ENCODE measurements at places on chromosomes 12 and 14. TPM values are rescaled to one million over a fixed set of nuclear protein-coding genes. Genes with fewer than 3 reads are reported as not detected.

DNA sequence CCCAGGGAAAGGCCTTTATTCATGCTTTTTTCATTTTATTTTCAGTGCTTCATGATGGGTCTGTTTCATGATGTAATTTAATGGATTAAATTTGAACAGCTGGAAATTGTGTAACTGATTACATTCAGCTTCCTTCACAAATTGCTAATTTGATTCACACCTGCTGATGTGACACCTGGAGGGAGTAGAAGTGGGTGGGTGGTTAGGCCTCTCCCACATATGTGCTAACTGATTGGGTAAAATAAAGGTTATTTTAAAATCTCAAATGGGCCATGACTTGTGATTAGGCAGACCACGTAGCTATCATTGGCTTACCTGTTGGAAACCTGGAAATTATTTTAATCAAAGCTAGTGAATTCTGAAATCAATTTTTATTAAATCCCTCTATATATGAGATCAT lies 142.1 kb downstream of the GXYLT1 start:
- no peaks in the 10 kb centered on the region for H3K4me1 ChIP-seq
- no peak for DNase-seq
- no peaks in the 10 kb centered on the region for H3K27me3 ChIP-seq
- H3K4me3 ChIP-seq = no peak overlapping the region
- no peak overlapping the region for H3K27ac ChIP-seq
- no peaks in the 10 kb centered on the region for H3K36me3 ChIP-seq

Gene C2CD5
- 22.9 TPM for total RNA-seq

GRCh38 chr14:59564366-59564765 lies 12.2 kb downstream of the CCDC175 start:
- no peaks in the 10 kb centered on the region for H3K4me1 ChIP-seq
- no peaks in the 10 kb centered on the region for H3K36me3 ChIP-seq
- no peak overlapping the region for H3K4me3 ChIP-seq
- no peak overlapping the region for H3K27ac ChIP-seq

- H3K4me3 ChIP-seq = no peak overlapping the region
- no peak for DNase-seq
- no peaks in the 10 kb centered on the region for H3K4me1 ChIP-seq
- no peaks in the 10 kb centered on the region for H3K27me3 ChIP-seq
- peaks cover 9% of the 10 kb centered on the region for H3K36me3 ChIP-seq
- H3K27ac ChIP-seq = no peak overlapping the region
These were observed 15.7 kb downstream of the NDUFA12 start for GRCh38 chr12:94987801-94988200.

- H3K27me3 ChIP-seq = no peaks in the 10 kb centered on the region
- H3K4me3 ChIP-seq = no peak overlapping the region
- H3K27ac ChIP-seq = no peak overlapping the region
- H3K4me1 ChIP-seq = peaks cover 26% of the 10 kb centered on the region
These were observed 3.2 kb downstream of the IPO8 start for GRCh38 chr12:30692470-30692869.

GRCh38 chr12:24977060-24977459 lies 28.2 kb upstream of the BCAT1 start:
- no peak for DNase-seq
- no peaks in the 10 kb centered on the region for H3K36me3 ChIP-seq
- H3K4me3 ChIP-seq = no peak overlapping the region
- H3K27me3 ChIP-seq = no peaks in the 10 kb centered on the region
- no peak overlapping the region for H3K27ac ChIP-seq

GRCh38 chr12:9032202-9032964 lies 43.0 kb downstream of the KLRG1 start:
- no peaks in the 10 kb centered on the region for H3K27me3 ChIP-seq
- H3K4me3 ChIP-seq = no peak overlapping the region
- no peak overlapping the region for H3K27ac ChIP-seq
- no peak for DNase-seq

GRCh38 chr14:95498622-95499353 lies 17.7 kb downstream of the SYNE3 start:
- peaks cover 43% of the 10 kb centered on the region for H3K4me1 ChIP-seq
- no peak overlapping the region for H3K27ac ChIP-seq
- peaks cover 8% of the 10 kb centered on the region for H3K36me3 ChIP-seq
- no peaks in the 10 kb centered on the region for H3K27me3 ChIP-seq

Gene TSHR
- 1.4 TPM for total RNA-seq

DNA sequence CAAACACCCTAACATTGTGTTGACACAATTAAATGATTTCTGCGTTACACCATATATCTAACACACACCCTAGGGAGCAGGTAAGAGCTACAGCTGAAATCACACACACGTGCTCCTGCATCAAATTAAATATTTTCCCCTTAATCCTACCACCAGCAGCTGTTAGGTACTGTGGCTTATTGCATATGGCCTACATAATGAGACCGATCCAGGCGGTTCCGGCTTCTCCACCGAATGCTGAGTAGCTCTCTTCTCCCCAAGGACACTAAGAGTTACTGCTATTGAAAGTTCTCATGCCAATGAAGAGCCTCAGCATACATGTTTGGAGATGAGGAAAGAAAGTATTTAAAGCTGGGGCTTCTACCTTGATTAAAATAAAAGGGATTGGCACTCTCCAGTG lies 472.2 kb upstream of the STXBP6 start:
- H3K4me1 ChIP-seq = no peaks in the 10 kb centered on the region
- no peak for DNase-seq
- no peaks in the 10 kb centered on the region for H3K27me3 ChIP-seq
- H3K27ac ChIP-seq = no peak overlapping the region

Gene GZMB
- total RNA-seq = 4.9 TPM

Gene RD3L
- total RNA-seq = not detected

- no peak overlapping the region for H3K4me3 ChIP-seq
- no peaks in the 10 kb centered on the region for H3K27me3 ChIP-seq
- H3K4me1 ChIP-seq = peaks cover 20% of the 10 kb centered on the region
- peak overlapping the region; percentile 6 for H3K27ac ChIP-seq
- H3K36me3 ChIP-seq = no peaks in the 10 kb centered on the region
These were observed 47.1 kb upstream of the OVCH1 start for GRCh38 chr12:29544428-29545101.

GRCh38 chr14:92456215-92457015 lies 57.2 kb upstream of the RIN3 start:
- peak overlapping the region; percentile 19 for H3K27ac ChIP-seq
- H3K4me3 ChIP-seq = peak overlapping the region; percentile 19
- H3K4me1 ChIP-seq = peaks cover 39% of the 10 kb centered on the region

GRCh38 chr12:76669981-76670380 lies 93.9 kb upstream of the ZDHHC17 start:
- H3K36me3 ChIP-seq = no peaks in the 10 kb centered on the region
- H3K27me3 ChIP-seq = no peaks in the 10 kb centered on the region
- H3K4me1 ChIP-seq = no peaks in the 10 kb centered on the region
- no peak for DNase-seq
- H3K4me3 ChIP-seq = no peak overlapping the region
- H3K27ac ChIP-seq = no peak overlapping the region

DNA sequence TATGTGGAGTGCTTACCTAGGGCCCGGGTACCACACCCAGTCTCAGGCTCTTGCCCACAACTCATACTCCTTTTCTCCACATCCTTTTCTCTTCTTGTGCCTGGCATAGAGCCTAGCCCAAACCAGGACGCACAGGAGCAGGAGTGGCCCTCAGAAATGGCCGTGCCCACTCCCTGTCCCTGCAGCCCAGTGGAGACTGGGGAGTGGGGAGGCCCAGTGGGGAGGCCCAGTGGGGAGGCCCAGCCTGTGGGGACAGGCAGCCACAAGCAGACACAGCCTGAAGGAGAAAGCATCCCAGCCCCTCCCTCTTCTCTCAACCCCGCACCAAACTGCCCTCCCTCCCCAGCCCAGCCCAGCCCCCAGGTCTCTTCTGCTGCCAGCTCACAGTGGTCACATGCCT lies 196.8 kb downstream of the KIF26A start:
- DNase-seq = no peak
- H3K36me3 ChIP-seq = no peaks in the 10 kb centered on the region
- no peaks in the 10 kb centered on the region for H3K4me1 ChIP-seq
- H3K4me3 ChIP-seq = no peak overlapping the region
- no peak overlapping the region for H3K27ac ChIP-seq
- H3K27me3 ChIP-seq = no peaks in the 10 kb centered on the region

- H3K27ac ChIP-seq = peak overlapping the region; percentile 90
- H3K4me1 ChIP-seq = peaks cover 42% of the 10 kb centered on the region
- no peaks in the 10 kb centered on the region for H3K36me3 ChIP-seq
- no peak overlapping the region for H3K4me3 ChIP-seq
- no peaks in the 10 kb centered on the region for H3K27me3 ChIP-seq
These were observed 46.6 kb downstream of the SMIM41 start for GRCh38 chr12:52126050-52126604.

GRCh38 chr14:104600141-104600643 lies 4.4 kb downstream of the TMEM179 start:
- H3K4me1 ChIP-seq = peaks cover 15% of the 10 kb centered on the region
- DNase-seq = no peak
- H3K27ac ChIP-seq = no peak overlapping the region

Gene DAD1
- total RNA-seq = 167 TPM

GRCh38 chr12:91381309-91381804 lies 198.7 kb upstream of the DCN start:
- H3K4me3 ChIP-seq = peak overlapping the region; percentile 18
- peaks cover 8% of the 10 kb centered on the region for H3K4me1 ChIP-seq
- no peaks in the 10 kb centered on the region for H3K36me3 ChIP-seq
- no peaks in the 10 kb centered on the region for H3K27me3 ChIP-seq
- DNase-seq = peak; percentile 43
- H3K27ac ChIP-seq = no peak overlapping the region

DNA sequence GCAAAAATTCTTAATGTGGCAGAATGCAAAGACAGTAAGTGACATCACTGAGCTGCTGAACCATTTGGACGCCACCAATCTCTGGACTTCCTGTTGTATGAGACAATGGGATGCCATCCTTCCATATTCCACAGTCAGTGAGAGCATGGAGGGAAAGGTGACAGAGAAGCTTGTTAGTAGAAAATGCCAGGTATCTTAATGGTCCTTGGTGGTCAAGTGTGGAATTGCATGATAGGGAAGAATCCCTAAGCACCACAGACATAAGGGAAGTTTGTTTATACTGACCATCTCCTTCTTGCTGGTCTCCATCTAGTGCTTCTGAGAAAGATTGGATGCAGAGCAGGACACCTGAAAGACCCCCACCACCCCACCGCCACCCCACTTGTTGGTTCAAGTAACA lies 1410.0 kb upstream of the TMEM132C start:
- no peaks in the 10 kb centered on the region for H3K4me1 ChIP-seq
- DNase-seq = no peak
- H3K36me3 ChIP-seq = no peaks in the 10 kb centered on the region
- no peak overlapping the region for H3K4me3 ChIP-seq
- H3K27ac ChIP-seq = no peak overlapping the region
- no peaks in the 10 kb centered on the region for H3K27me3 ChIP-seq

Gene RNASE3
- not detected for total RNA-seq

Gene CLEC4C
- total RNA-seq = not detected

Gene RERGL
- total RNA-seq = not detected

Gene COQ10A
- 26.3 TPM for total RNA-seq

DNA sequence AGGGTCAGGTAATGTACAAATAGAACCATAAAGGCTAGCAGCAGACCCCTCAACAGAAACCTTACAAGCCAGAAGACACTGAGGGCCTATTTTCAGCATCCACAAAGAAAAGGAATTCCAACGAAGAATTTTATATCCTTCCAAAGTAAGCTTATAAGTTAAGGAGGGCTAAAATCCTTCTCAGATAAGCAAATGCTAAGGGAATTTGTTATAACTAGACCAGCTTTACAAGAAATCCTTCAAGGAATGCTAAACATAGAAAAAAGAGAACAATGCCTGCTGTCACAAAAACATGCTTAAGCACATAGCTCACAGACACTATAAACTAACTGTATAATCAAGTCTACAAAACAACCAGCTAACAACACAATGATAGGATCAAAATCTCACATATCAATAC lies 130.7 kb upstream of the RPL10L start:
- DNase-seq = no peak
- H3K4me3 ChIP-seq = no peak overlapping the region
- H3K36me3 ChIP-seq = no peaks in the 10 kb centered on the region
- no peak overlapping the region for H3K27ac ChIP-seq
- H3K27me3 ChIP-seq = no peaks in the 10 kb centered on the region
- H3K4me1 ChIP-seq = no peaks in the 10 kb centered on the region

DNA sequence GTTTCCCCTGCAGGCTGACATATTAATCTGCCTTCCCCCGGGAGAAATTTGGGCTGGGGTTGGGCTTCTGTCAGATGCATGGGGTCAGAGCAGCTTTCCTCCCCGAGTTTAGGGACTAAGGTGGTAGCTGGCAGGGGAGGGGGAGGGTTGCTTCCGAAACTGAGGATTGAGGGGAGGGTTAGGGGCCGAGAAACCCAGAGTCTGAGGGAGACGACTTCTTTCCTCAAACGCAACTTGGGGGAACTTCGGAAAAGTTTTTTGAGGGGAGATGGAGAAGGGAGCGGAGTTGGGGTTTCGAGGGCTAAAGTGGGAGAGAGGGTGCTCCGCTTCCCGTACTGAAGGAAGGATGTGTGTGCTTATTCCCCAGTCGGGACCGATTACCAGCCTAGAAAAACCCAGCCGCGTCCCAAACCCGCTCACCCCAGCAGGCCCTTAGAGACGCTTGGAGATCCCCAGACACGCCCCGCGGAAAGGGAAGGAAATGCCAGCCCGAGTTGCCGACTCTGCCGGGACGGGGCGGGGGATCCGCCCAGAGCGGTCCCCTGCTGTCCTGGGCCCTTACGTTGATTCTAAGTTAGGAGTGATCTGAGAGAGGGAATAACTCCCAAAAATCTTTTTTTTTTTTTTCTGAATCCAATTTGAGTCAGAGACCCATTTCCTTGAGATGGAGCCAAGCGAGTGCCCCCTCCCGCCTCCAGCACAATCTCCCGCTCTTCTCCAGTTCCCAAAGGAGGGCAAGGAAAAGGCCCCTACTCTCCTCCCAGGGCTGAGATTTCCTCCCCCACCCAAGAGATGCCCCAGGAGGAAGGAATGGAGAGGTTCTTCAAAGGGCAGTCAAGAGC lies 61.9 kb downstream of the SMUG1 start:
- peaks cover 10% of the 10 kb centered on the region for H3K27me3 ChIP-seq
- peak overlapping the region; percentile 37 for H3K27ac ChIP-seq
- peaks cover 14% of the 10 kb centered on the region for H3K4me1 ChIP-seq
- DNase-seq = peak; percentile 79
- peak overlapping the region; percentile 45 for H3K4me3 ChIP-seq

DNA sequence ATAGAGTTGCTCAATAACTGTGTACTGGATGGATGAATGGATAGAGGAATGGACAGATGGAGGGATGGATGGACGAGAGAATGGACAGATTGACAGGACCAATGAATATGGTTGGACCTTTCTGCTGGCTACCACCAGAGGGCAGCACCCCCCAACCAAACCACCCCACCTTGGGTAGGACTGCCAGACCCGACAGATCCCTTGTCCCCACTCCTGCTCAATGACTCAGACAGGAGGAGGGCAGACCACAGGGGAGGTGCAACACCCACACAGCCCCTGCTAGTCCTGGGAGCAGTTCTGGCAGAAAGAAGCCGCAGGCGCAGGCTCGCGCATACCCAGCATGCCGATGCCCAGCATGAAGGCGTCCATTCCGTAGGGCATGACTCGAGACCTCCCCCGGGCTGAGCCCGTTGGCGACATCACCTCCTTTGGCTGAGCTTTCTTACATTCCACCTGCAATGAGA lies 12.4 kb downstream of the MSI1 start:
- no peak overlapping the region for H3K27ac ChIP-seq
- no peaks in the 10 kb centered on the region for H3K36me3 ChIP-seq
- no peaks in the 10 kb centered on the region for H3K27me3 ChIP-seq

Gene EML5
- total RNA-seq = 3.9 TPM

Measured in upper lobe of left lung (tissue), 6 donors.